HFFc6 (cell line): ENCODE measurements at places on chromosomes 7 and 10.

DNA sequence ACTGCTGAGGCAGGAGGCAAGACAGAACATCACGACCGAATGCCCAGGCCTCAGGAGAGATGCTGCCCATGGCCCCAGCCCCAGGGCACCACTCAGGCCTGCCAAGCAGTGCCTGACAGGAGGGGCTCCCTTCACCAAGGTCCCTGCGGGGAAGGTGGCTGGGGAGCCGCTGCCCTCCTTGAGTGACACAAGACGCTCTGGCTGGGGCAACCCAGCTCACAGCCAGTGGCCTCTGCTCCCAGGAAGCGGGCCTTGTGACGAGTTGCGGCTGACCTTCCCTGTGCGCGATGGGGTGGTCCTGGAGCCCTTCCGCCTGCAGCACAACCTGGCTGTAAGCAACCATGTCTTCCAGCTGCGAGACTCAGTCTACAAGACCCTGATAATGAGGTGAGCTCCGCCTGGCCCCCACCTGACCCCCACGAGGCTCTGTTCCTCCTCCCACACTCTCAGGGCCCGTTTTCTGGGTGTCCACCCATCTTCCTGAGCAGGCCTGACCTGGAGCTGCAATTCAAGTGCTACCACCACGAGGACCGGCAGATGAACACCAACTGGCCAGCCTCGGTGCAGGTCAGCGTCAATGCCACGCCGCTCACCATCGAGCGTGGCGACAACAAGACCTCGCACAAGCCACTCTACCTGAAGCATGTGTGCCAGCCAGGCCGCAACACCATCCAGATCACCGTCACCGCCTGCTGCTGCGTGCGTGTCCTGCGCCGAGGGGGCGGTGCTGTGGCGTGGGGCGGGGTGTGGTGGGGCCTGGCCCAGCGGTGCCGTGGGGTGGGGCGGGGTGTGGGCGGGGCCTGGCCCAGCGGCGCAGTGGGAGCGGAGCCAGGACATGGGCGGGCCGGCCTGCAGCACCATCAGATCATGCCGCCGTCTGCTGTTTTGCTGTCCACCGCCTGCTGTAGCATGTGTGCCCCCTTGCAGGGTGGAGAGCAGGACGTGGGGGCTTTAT is 12.8 kb downstream of the ZMIZ2 start:
- peaks cover 16% of the 10 kb centered on the region for H3K36me3 ChIP-seq
- no peak overlapping the region for H3K4me3 ChIP-seq
- no peaks in the 10 kb centered on the region for H3K4me1 ChIP-seq
- peaks cover 5% of the 10 kb centered on the region for H3K27me3 ChIP-seq

DNA sequence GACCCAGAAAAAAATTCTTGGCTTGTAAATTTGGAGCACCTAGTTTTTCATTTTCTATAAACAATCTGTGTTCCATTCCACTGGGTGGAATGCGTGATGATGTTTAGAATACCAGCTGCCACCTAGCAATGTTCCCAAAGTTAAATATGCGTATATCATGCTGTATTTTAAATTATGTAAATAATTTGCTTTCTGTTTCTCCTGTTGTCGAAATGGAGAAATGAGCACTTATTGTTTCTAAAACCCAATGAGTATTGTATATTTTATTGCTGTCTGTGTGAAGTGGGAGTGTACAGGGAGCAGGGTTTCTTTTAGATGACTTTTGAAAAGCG is 49.4 kb upstream of the CELF2 start:
- no peaks in the 10 kb centered on the region for H3K36me3 ChIP-seq
- DNase-seq = no peak
- no peaks in the 10 kb centered on the region for H3K4me1 ChIP-seq
- H3K27me3 ChIP-seq = peaks cover 2% of the 10 kb centered on the region
- H3K4me3 ChIP-seq = no peak overlapping the region
- no peak overlapping the region for H3K27ac ChIP-seq

DNA sequence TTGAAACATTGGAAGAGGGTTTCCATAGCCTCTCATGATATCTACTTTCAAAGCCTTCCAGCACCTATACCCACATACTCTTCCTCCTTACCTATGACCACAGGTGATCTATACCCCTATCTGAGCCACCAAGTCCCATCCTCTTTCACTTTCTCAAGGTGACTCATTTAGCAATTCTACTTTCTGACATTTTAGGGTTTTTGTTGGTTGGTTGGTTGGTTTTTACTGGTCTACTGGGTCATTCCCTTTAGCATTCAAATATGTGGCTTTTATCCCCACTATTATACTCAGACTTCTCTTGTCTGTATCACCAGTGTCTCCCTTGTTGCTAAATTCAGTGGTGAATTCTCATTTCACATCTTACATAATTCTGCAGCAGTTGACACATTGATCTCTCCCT is 130.4 kb upstream of the STEAP4 start:
- no peak for DNase-seq
- no peaks in the 10 kb centered on the region for H3K36me3 ChIP-seq
- H3K4me1 ChIP-seq = no peaks in the 10 kb centered on the region
- no peaks in the 10 kb centered on the region for H3K27me3 ChIP-seq
- H3K4me3 ChIP-seq = no peak overlapping the region

- no peak for DNase-seq
- peaks cover 13% of the 10 kb centered on the region; the same call in 1 of the 2 replicates for H3K4me1 ChIP-seq
- H3K27me3 ChIP-seq = peaks cover 12% of the 10 kb centered on the region
- H3K4me3 ChIP-seq = no peak overlapping the region
Measured at GRCh38 chr10:62961951-62962523, 145.9 kb upstream of the EGR2 start.

- no peak overlapping the region for H3K27ac ChIP-seq
- H3K27me3 ChIP-seq = no peaks in the 10 kb centered on the region; the same call in 1 of the 2 replicates
- H3K4me1 ChIP-seq = no peaks in the 10 kb centered on the region
Measured at GRCh38 chr7:31464601-31465000, 49.3 kb upstream of the ITPRID1 start.
